ENCODE measurements at places on chromosomes 16 and 17. TPM values are rescaled to one million over a fixed set of nuclear protein-coding genes. Genes with fewer than 3 reads are reported as not detected.

DNA sequence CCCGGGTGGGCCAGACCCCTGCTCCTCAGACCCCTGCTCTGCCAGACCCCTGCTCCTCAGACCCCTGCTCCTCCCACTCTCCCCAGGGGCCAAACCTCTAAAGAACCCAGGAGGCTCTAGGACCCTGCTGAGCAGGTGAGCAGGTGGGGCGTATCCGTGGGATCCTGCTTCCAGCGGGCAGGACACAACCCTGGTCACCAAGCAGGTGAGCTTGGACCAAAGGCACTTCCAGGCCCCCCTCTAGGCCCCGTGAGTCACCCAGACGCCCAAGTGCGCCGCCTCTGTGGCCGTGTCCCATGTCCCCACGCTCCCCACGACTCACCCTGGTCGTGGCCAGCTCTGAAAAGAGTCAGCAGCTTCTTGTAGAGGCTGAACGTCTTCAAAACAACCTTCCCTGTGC, 5.0 kb downstream of the CYBC1 start:
- DNase-seq = no peak

GRCh38 chr17:28469376-28469775, 4.1 kb upstream of the SLC13A2 start:
- DNase-seq = no peak

GRCh38 chr17:8123695-8124349, at the start of gene HES7:
TSS of gene HES7 (minus strand) at chr17:8124106. CDS start at chr17:8124084, 22 bp downstream.
- no peak for DNase-seq

The KRT23 gene
- 14.7 TPM for total RNA-seq

DNA sequence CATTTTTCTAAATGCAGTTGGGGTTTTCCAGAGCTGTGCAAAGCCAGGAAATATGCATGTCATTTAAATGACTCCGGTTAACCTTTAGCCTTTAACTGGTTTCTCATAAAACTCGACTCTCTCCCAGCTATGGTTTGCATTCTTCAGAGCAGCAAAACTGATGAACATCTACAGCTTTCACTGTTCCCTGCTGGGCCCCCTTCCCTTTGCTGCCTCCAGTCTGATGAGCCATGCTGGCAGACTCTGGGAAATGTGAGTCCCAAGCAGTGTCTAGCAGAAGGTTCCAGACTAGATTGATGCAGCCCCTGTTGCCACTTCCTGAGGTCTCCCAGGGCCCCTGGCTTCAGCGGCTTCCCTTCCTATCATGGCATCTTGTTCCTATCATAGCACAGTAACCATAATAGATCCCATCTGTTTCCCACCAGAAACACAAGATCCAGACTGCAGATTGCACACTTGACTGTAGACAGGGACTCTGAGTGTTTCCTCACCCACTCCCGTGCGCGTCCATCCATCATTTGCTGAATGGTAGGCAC, 135.4 kb downstream of the CLEC16A start:
- no peak for DNase-seq

- DNase-seq = no peak
Observed at GRCh38 chr16:11473728-11474127, 113.0 kb downstream of the LITAF start.

The NPIPA5 gene
- 3.9 TPM for total RNA-seq

- no peak for DNase-seq
Observed at GRCh38 chr16:50622029-50622428, 59.1 kb downstream of the SNX20 start.

GRCh38 chr17:32941419-32942032, 13.6 kb downstream of the TMEM98 start:
- DNase-seq = no peak

GRCh38 chr16:17926461-17926860, 410.1 kb downstream of the NPIPA8 start:
- DNase-seq = no peak

DNA sequence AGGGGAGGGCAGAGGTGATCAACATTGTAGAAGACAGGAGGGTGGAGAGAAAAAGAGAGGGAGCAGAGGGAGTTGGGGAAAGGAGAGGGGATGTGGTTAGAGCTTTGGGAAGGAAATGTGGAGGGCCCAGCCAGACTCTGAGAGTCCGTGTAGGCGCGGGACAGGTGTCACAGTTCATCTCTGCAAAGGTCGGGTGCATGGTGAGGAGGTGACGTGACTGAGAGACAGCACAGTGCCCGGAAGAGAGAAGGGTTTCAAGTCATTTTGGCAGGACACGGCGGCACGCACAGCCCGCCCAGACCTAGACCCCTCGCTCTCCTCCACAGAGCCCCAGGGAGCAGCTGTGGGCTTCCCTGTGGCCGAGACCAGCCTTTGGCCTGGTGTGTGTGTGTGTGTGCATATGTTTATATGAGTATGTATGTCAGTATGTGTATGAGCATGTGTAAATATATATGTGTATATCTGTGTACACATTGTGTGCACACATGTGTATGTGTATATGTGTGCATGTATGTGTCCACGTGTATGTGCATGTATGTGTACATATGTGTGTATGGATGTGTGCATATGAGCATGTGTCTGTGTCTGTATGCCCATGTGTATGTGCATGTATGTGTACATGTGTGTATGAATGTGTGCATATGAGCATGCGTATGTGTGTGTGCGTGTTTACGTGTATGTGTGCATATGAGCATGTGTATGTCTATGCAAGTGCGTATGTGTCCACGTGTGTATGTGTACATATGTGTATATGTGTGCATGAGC, 104.6 kb downstream of the SEC14L1 start:
- no peak for DNase-seq
